ENCODE measurements at places on chromosomes 11 and 22.

DNA sequence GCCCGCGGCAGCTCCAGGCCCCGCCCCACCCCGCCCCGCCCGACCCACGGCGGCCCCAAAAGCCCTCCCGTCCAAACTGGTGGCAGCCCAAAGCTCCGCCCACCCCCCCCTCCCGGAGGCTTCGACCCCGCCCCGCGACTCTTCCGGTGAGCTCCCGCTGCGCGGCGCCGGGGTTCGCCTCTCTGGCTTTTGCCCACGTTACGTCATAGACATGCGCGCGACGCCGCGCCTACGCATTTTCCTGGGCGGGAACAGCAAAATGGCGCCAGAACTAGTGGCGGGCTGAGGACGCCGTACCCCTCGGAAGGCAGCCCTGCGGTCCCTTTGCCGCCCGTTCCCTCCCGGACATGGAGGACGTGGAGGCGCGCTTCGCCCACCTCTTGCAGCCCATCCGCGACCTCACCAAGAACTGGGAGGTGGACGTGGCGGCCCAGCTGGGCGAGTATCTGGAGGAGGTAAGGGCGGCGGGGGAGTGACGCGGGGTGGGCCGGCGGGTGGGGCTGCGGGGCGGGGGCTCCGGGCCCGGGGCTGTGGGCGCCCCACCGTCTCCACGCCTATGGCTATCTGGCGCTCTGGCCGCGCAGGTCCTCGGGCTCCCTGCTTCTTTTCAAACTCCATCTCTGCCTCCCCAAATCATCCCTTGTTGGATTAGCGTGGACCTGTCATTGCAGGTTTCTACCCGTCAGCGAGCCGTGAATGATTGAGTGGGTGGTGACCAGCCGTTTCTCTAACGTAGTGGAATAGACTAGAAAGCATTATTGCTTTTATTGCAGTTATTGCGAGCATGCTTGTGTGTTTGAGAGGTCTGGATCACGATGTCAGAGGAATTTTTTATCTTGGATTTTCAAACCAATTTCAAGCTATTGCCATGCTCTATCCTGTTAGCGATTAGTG is at the start of gene NCAPH2:
NCAPH2 (plus strand) TSS at position 234 of the 894 bp plus-strand sequence; CDS start at position 348, 114 bp downstream.
- DNase-seq = peak; percentile 98

- DNase-seq = no peak
Observed at GRCh38 chr11:133366147-133366546, 166.2 kb downstream of the OPCML start.

- no peak for DNase-seq
Observed at GRCh38 chr11:45576461-45577215, 88.8 kb downstream of the CHST1 start.

- no peak for DNase-seq
Observed at GRCh38 chr11:3825473-3826154, 15.1 kb downstream of the RHOG start.

- DNase-seq = no peak
Observed at GRCh38 chr11:33172996-33173395, 11.7 kb upstream of the CSTF3 start.

DNA sequence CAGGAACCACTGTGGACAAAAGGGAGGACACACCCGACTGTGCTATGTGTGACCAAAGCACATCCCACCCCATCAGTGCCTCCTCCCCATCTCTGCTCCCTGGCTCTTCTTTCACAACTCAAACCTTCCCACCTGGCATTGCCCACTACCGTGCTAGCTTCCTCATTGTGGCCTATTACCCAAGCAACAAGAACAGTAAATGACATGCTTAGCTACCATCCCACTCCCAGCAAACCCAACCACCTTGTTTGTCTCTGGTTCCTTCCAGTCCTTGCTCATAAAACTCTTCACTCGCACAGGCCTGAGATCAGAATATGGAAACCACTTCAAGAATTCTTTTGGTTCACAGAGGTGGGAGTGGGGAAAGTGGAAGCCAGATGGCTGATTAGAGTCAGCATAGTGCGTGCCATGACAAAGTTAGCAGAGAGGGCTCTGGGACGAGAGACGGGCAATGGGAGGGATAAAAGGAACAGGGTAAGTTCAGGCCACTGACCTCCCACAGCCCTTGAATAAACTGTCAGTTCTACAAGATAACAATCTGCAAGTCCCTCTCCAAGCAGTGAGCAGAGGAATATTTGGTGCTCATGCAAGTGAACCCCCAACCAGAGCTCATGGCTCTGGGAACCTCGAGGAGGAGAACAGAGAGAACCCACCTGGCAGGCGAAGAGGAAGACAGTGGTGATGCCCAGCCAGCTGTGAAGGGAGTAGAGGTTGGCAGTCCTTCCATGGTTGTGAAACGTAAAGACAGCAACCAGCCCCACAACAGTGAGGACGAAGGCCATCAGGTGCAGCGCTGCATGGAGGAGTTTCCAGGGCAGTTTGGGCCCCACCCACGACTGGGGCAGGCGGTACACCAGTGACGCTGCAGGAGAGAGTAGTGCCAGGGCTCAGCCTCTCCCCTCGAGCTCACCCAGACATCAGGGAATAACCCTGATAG is 8.3 kb downstream of the CYB561A3 start:
- DNase-seq = no peak

- DNase-seq = no peak
Observed at GRCh38 chr11:88315981-88316441, 21.5 kb downstream of the CTSC start.

DNA sequence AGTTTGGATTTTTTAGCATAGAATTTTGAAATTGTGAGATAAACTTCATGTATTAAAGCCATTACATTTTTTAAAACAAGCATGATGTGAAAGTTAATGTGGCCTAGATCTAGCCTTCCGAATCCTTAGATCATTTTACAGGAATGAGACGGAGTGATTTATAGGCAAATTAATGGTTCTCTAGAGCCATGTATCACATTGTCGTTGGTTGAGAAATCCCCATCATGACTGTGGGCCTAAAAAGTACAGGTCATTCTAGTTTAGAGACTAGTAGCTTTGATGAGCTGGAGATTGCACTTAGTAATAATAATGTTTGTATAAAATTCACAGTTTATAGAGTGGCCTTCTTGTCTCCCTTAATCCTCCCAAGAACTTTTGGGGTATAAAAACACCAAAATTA is 7.1 kb downstream of the EWSR1 start:
- DNase-seq = no peak

- no peak for DNase-seq
Observed at GRCh38 chr11:74412733-74413359, 14.6 kb upstream of the PGM2L1 start.

- peak; percentile 44 for DNase-seq
Observed at GRCh38 chr22:20430720-20431510, 6.7 kb downstream of the SCARF2 start.

GRCh38 chr22:18000441-18001039 is 23.8 kb downstream of the MICAL3 start:
- DNase-seq = peak; percentile 38

- DNase-seq = no peak
Observed at GRCh38 chr11:14673824-14674405, 30.3 kb downstream of the PDE3B start.

GRCh38 chr11:115706626-115707135 is 202.5 kb upstream of the CADM1 start:
- no peak for DNase-seq

DNA sequence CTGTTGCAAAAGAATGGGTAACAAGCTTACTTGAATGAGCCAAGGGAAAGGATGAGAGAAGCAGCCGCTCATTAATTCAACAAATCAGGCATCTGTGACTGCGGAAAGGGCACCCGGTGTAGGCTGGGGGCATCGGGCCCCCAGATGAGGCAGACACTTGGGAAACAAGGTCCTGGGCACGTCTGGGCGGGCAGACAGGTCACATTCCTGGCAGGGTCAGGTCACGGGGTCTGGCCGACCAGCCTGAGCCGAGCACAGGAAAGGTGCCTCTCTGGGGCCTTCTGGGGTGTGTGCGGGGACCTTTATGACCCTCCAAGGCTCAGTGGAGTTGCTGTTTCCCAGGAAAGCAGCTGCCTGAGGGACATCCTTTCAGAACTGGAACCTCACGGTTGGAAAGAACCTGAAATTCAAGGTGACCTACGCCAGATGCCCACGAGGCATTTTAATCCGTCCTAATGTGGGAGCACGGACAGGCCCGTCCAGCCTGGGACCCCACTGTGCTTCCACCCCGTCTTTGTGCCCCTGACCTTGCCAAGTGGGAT is 57.1 kb downstream of the ST14 start:
- DNase-seq = no peak

- no peak for DNase-seq
Observed at GRCh38 chr11:83819931-83820549, 533.9 kb upstream of the CCDC90B start.

GRCh38 chr11:90500922-90501568 is 278.2 kb upstream of the CHORDC1 start:
- no peak for DNase-seq

- DNase-seq = no peak
Observed at GRCh38 chr22:23149743-23150238, 4.5 kb downstream of the RAB36 start.

DNA sequence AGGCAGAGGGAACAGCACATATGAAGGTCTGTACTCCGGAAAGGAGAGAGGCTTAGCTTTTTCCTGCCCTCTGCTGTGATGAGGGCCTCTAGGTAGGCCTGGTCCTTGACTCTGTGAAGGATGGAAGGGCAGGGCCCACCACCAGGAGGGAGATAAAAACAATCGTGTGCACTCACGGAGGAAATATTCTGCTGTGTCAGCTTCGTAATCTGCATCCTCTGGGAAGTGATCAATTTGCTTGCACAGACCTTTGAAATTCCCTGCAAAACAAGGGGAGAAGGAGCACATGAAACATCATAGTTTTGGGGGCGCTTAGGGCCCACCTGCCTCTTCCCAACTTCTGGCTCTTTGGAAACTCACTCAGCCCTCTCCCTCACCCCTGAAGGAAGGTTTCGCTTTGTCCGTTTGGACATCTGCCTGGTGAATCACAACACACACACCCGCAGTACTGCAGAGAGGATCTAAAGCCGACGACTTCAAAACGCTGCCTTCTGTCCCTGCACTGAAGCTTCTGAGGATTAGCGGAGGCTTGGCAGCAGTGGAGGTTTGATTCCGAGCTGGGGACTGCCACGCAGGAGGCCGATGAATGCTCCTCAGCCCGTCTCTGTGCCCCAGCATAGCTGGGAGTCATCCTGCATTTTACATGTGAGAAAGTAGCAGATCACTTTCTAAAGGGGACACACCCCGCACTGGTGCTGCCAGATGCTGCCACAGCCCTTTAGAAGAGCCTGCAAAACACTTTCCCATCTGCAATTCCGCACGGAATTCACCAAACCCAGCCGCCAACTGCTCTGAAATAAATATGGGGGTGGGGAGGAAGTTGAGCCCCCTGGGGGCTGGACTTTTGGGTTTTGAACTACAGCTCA is 58.6 kb upstream of the EIF3D start:
- DNase-seq = no peak

- DNase-seq = no peak
Observed at GRCh38 chr22:42985531-42985905, 29.4 kb downstream of the PACSIN2 start.

- no peak for DNase-seq
Observed at GRCh38 chr11:76256448-76256847, 50.1 kb upstream of the WNT11 start.

DNA sequence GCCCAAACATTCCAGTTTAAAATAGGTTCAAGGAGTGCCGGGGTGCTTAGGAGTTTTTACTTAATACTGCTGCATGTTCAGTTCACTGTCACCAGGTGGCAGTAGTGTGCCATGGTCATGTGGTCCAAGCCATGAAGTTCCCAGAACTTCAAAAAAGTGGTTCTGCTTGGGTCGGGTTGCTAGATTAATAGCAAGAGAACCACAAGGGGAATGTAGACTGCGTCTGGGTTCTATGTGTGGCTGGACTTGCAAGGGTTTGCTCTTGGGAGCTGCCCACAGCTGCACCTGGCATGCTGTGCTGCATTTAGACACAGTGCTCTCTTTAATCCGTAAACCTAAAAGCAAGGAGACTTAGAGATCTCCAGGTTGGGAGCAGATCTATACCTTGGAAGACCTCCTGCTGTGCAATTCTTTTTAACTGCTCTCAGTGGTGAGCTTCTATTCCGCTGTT is 6.5 kb upstream of the SPON1 start:
- peak; percentile 50 for DNase-seq

DNA sequence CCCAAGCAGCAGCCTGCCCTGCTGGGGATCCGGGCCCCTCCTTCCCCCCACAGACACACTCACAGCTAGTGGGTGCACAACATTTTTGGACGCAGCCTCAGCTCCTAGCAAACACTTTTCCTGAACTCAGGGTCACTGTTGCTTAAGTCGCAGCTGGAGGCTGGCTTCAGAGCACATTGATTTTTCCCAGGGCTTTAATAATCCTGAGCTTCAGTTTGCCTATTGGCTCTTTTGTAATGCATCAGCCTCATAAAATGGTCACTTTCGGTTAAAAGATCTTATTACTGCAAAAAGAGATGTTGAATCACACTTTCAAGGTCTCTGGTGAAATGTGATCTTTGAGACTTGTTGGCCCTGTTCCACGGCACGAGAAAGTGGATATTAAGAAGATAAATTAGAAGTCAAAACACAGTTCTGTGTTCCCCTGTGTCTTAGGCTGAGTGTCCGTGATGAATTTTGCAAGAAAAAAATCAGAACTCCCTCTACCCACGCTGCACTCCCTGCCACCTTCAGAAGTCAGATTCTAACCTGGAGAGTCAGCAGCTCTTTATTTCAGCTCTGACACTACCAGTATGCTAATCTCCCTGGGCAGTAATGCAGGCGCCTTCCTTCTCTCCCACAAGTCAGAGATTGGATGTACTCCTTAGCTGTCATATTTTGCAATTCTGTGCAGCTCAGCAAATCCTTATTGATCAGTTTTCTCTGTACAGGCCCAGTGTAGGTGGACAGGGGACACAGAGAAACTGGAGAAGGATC is 158.2 kb upstream of the E2F8 start:
- DNase-seq = no peak

DNA sequence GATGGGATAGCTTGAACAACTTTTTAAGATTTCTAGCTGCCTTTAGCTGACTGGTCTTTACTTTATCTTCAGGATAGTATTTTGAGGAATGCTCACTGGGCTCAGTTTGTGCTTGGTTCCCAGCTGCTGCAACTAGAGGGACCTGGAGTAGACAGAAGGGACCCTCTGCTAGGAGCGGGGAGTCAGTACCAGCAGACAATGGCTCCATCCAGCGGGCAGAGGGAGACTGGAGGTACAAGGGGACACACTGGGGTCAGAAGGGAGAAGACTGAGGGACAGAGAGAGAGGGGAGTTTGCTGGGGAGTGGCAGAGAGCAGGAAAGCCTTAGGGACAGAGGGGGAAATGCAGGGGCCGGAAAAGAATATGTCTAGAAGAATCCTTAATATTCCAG is 22.0 kb upstream of the ACER3 start:
- no peak for DNase-seq

GRCh38 chr11:69044111-69045013 is 4.4 kb upstream of the TPCN2 start:
- no peak for DNase-seq

GRCh38 chr22:44001521-44001920 is 22.6 kb upstream of the PARVB start:
- DNase-seq = no peak

DNA sequence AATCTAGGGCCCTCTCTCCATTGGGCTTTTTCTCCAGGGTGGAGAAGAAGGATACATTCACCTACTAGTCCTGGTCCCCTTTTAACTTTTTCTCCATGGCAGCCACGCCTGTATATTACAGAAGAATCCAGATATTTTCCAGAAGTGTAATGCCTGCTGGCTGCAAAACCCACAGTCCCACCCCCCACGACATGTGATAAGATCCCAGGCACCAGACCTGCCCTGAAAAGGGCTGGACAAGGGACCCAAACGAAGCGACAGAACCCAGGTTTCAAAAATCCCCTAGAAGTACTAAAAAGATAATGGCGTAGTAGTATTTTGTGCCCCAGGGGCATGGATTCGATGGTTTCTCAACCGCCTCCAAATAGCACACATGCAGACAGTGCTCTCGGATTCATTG is 2.8 kb downstream of the WT1 start:
- no peak for DNase-seq

Measured in effector CD4-positive, alpha-beta T cell (primary cell).